Fibroblast of skin of abdomen (primary cell): ENCODE measurements at places on chromosomes 7 and 10.

- DNase-seq: peak; percentile 79
These were observed 24.4 kb downstream of the GSDME start for GRCh38 chr7:24732646-24733413.

DNA sequence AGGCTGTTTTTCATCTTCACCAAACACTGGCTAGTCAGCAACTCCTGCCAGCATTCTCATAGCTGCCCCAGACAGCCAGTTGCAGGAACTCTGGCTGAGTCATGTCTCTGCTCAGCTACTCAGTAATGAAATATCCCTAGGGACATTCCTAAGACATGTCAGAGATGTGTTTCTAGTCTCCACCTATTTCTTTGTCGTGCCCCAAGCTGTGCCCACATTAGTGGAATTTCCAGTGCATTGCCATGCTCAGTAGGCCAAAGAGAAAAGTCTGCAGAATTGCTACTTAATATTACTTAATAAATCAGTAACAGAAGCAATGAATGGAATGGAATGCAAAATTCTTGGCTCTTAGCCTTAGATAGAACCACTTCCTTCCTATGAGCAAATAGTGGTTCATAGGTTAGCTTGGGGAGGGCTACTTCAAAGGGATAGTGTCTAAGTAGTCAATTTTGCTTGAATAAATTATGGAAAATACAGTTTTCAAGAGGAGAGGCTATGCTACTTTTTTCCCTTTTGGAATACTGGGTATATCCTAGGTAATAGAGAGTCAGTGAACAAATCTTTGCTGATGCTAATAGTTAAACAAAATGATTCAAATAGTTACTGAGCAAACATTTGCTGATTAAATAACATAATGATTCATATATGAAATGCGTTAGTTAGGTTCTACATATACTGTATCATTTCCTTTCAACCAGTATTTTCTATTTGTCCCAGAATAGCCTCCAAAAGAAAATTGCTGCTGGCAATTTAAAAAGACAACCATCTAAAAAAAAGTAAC is 23.6 kb upstream of the SEMA3C start:
- DNase-seq: peak; percentile 98

DNA sequence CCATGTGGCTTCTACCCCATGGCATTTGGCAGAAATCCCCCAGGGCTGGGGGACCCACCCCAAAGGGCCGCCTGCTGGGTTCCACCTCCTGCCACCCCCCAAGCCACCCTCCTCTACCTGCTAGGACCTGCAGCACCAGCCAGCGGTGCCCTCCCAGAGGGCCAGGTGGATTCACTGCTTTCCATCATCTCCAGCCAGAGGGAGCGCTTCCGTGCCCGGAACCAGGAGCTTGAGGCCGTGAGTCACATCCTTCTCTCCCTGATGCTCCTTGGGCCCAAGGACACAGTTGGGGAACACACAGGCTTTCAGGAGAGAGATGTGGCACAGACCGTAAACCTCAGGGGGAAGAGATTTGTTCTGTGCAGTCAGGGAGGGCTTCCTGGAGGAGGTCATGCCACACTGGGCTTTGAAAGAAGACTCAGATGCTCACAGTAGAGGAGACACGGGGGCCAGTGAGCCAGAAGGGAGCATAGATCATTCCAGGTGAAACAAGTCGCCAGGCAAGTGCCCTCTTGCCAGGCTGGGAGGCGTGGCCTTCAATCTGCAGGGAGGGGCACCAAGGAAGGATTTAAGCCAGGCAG is 11.5 kb upstream of the SH2B2 start:
- DNase-seq: no peak

DNA sequence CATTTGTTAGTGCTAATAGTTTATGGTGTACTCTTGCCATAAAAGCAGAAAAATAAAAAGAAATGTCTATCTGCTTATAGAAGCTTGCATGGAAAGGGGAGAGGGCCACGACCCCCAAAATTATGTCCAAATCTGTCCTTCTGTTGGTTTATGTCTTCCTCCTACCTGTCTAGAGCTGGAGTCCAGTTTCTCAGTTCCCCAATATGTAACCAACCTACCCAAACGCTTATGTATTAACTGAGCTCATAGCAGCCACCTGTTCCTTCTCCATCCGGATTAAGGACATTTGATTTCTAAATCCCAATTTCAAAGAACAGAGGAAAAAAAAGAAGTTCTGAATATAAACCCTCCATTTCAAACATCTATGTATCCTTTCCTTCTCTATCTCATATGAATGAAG is 30.3 kb upstream of the TPK1 start:
- no peak for DNase-seq

DNA sequence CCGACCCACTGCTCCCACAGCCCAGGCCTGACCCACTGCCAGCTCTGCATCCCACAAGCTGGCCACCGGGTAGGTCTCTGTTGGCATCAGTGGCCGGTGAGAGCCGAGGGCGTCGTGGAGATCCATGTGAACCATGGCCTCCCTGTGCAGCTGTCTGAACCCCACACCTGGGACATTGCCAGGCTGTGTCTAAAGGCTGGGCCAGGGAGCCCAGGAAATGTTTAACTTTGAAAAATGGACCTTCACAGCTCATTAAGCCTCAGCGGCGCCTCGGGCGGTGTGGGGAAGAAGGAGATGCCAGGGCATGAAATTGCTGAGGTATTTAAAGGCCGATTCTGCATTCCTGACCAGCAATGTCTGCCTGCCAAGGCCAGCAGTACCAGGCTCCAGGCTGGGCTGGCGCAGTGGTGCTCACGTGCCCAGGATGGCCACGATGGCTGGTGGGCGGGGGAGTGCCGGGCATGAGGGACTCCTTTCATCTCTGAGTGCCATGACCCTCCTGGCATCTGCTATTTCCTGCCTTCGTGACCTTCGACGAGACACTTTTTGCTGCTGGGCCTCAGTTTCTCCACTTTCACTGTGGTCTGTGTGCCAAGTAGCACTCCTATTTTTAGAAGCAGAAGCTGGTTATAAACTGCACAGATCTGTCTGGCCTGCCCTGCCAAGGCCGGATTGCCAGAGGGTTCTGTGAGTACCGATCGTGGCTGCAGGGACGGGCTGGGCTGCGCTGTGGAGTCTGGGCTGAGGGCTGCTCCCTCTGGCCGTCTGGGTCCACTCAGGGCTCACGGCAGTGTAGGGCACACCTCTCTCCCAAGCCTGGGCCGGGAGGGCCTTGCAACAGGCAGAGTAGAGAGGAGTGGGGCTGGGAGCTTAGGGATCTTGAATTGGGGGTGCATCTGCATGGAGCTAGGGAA is 21.8 kb downstream of the ELFN1 start:
- no peak for DNase-seq

DNA sequence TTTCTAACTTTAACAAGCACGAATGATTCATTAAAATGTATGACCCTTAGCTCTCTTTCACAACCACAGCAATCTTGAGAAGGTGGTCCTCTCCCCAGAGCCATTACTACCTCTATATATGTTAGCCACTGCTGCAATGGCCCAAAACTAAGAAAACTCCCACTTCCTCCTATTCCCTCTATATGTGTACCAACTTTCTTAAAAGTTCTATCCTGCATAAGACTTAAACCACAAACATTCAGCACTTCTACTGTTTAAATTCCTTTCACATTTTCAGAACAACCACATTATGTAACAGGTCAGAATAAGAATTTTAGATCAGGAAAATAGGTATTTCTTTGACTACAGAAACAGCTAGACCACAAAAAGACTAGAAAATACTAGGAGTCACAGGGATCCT is 36.2 kb downstream of the WASL start:
- peak; percentile 72 for DNase-seq

DNA sequence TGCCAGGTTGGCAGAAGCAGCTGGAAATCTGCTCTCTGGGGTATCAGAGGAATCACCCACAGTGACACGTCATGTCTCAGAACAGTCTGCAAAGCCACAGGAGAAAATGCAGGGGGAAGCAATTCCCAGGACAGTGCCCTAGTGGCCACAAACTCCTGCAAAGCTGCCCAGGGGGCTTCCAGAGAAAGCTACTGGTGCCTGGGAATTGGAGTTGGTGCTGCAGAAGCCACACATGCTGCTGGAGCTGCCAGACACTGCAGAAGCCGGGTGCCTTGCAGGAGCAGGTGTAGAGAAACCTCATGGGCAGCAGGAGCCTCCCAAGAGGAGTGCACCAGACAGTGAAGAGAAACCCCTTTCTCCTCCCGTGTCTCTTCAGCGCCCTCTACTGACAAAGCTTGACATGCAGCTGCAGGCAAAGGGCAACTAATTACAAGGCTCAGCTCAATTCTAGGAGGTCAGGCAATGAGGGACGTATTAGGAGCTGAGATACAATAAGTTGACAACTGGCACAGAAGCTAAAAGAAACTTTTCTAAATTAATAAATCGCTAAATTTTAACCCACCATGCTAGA is 30.2 kb upstream of the NUB1 start:
- no peak for DNase-seq

DNA sequence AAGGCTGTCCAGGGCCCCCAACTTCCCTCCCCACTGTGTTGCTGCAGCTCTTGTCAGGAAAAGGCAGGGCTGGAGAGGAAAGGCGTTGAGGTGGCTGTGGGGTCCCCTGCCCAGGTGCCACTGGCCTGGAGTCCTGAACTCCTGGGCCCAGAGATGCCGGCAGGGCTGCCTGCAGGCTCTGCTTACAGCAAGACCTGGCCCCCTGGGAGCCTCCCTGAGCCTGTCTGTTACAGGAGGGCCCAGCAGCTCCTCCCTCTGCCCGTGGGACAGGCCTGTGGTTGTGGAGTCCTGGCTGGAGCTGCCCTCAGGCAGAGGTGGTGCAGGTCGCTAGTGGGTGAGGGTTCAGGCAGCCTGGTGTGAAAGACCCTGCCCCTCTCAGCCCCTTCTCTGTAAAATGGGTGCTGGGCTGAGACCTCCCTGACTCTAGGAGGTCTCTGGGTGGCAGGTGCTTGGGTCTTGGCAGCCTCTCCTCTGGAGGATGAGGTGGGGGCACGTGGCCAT is 9.9 kb downstream of the ANTXRL start:
- no peak for DNase-seq

GRCh38 chr10:124944982-124945381 is 3.1 kb downstream of the ZRANB1 start:
- peak; percentile 33 for DNase-seq

DNA sequence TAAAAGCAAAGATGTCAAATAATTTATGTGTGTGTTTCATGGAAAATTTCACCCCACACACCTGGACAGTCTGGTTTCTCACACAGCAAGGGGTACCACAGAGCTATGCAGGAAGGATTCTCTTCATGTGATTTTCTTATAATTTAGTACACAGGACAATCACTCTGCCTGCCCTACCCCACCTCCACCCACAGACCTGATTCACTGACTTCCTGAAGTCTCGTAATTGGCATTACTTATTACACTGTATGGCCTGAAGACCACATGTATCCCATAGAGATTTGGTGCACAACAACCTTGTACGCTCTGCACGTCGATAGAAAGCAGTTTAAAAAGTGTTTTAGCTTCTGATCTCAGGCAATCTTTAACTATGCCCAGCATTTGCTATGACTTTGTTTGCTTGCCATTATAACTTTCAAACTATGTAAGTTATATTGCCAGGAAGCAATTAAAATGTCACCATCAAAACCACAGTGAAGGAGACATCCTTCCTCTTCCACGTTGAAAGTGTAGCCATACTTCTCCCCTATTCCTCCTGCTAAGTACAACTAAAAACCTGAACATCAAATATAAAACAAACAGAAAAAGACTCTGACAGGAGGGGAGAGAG is 279.4 kb upstream of the IMMP2L start:
- peak; percentile 53 for DNase-seq
